ENCODE measurements at places on chromosomes 6 and 20.

DNA sequence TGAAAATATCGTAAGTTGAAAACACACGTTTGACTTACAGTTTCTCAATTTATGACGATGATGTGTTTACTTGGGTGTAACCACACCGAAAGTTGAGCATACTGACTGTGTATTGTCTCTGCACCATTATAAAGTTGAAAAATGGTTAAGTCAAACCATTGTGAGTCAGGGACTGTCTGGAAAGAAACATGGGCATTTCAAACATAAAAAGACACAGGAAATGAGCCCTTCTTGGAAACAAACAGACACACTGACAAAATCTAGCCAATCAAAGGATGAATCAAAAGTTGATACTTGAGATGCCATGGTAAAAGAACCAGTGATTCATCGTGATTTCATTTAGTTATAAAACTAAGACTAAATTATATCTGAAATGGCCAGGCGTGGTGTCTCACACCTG lies 5.3 kb downstream of the POPDC3 start:
- DNase-seq, result no peak

DNA sequence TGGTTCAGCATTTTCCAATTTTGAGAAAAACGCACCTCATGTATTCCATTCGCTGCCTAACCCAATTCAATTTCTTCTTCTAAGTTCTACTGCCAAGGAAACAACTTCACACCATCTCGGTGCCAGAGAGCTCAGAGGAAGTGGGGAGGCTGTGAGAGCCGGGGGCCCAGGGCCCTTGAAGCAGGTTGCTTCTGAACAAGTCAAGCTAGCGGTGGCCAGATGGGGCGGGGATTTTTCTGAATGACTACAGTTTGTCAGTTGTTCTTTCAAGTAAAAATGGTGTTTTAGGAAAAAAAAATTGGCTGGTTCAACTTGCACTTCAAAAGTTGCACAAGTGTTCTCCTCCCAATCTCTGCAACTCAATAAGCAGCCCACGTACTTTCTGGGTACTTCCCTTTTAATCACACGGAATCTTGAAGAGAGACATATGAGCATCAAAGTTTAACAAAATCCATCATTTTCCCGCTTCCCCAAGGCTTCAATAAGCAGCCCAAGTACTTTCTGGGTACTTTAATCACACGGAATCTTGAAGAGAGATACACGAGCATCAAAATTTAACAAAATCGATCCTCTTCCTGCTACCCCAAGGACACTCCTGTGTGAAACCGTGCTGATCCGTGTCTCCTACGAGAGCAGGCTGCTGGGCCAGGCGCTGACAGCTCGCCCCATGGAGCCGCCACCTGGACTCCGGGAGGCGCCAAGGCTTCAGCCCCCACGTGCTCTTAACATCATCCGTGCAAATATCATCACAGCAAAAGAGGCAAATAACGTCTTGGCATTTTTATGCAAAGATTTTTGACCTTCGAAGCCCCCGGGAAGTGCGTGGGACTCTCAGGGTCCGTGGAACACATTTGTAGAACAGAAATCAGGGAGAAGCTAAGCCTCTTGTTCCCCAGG lies 186.7 kb upstream of the PDE10A start:
- DNase-seq, result no peak

GRCh38 chr6:148497257-148497656 lies 154.6 kb downstream of the SASH1 start:
- no peak for DNase-seq

DNA sequence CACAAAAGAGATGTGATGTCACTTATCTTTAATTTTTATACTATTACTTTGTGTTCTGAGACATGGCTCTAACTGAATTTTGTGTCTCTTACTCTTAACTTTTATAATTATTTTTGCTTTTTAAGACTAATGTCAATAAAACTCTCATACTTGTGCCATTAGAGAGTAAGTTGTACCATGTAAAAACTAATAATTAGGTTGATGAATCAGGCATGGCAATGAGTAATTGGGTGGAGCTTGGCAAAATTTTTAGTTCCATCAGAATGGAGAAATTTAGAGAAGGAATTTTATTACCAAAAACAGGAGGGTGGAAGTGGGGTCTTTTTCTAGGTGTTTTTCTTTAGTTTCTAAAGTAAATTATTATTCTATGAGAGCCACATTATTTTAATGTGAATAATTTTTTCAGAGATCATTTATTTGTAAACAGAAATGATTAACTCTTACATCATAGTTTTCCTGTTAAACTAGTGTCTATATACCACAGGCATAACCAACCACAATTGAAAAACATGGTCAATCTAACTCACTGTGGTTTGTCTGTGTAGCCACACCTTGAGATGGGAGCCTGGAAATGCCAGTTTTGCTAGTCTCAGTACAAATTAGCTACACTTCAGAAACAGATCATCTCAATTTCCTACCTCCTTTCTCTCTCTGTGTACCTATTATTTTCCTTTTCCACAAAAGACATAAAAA lies 51.8 kb downstream of the ELOVL4 start:
- DNase-seq, result no peak

- no peak for DNase-seq
These were observed 19.5 kb upstream of the PRELID3B start for GRCh38 chr20:59062081-59062480.

DNA sequence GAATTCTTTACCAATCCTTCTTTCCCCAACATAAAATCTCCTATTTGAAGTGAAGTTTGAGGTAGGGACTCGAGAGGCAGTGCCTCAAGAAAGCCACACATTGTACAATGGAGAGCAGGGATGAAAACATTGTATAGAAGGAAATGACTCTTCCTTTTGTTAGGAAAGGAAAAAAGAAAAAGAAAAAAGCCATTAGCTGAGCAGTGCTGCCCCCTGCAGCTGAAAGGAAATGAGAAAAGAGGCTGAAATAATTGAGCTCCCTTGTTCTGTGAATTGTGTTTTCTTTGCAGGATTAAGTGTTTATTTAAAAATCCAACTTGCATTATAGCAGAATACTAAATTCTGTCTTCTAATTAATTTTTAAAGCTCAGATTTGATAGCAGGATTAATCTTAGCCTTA lies 162.9 kb upstream of the SASH1 start:
- no peak for DNase-seq

Measured in activated CD4-positive, alpha-beta T cell treated with anti-CD3 and anti-CD28 coated beads, Interleukin-2, amount 50 U/mL, for 1 hour (primary cell).